ENCODE measurements at places on chromosomes 3 and 15.

- DNase-seq, result no peak
These were observed 2.7 kb upstream of the OPA1 start for GRCh38 chr3:193590088-193590856.

DNA sequence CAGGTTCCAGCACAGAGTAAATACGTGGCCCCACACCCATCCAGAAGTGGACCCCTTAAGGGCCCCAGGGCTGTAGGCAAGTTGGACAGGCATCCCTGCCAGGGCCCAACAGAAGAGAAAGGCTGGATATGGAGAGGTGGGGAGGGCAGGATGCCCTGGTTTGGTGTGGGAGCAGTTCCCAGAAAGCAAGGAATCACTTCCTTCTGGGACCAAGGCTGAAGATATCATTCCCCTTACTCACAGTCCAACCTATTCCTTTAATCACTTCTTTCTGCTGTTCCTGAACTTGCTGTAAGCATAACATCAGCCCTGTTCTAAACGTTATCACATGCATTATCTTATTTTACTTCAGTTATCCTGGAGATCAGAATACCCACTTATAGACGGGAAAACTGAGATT is 6.1 kb upstream of the MESP2 start:
- no peak for DNase-seq

DNA sequence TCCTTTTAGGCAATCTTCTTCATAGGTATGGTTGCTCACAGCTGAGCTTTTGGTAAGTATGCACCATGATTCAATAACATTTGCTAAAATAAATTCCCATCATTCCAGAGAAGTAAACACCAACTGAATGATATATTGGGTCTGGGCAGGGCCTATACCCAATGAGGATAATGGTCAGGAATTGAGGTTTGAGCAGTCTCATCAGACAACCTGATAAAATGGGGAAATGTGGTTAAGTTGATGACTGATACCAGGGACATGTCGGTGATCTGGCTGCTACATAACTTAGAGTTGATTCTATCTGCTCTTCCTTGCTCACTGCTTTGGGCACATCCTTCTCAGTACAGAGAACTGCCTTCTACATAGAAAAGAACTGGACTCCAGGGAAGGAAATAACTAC is 92.9 kb downstream of the GPR156 start:
- no peak for DNase-seq

GRCh38 chr15:66047321-66048024 is 178.2 kb downstream of the RAB11A start:
- no peak for DNase-seq

DNA sequence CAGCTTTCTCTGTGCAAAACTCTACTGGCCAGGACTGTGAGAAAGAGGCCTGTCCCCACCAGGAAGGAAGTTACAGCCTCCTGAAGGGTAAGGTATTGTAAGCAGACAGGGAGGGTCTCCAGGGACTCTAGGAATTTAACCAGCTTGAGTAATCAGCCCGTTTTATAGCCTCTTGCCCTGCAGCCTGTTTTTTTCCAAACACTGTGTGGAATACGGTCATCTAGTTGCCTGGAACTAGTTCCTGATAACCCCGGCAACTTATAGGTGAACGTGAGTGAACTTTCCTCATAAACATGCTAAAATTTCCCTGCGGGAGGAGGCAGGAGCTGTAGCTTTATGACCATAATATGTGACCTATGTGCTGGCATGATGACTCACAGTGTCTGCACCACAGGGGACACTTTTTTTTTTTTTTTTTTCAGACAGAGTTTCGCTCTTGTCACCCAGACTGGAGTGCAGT is 60.1 kb upstream of the DAZL start:
- no peak for DNase-seq

GRCh38 chr3:113660458-113660857 is 36.0 kb downstream of the USF3 start:
- no peak for DNase-seq

GRCh38 chr15:99981839-99982658 is 248.8 kb upstream of the LYSMD4 start:
- no peak for DNase-seq

DNA sequence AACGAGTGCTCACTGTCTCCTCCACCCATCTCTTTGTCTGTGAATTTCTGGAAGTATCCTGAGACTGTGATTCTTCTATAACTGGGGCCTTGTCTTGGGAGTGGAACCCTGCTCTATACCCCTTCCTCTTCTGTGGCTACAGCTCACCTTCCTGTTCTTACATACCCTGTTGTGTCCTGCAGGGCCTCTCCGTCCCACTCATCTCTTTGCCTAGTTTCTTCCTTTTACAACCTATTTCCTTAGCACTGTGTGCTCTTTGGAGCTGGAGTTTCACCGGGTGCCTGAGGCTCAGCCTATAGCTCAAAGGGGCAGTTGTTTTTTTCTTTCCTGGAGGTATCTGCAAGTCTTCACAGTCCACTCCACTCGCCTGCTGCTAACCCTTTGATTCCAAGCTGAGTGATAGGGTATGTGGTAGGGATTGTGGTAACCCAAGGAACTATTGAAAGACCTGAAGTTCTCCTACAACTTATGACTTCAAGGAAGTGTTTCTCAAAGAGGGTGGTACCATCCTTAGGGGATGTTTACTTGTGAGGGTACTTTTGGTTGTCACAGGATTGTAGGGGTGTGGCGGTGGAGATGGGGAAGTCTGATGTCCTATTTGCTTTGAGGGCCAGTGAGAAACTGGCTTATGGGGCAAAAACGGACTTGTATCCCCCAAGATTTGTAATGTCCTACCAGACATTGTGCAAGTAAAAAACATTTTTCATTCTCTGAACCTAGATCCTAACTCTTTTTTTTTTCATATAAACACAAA is 66.6 kb upstream of the ARL8B start:
- no peak for DNase-seq

GRCh38 chr3:31041161-31041978 is 146.9 kb upstream of the GADL1 start:
- no peak for DNase-seq

GRCh38 chr3:98770261-98771039 is 7.3 kb downstream of the ST3GAL6 start:
- no peak for DNase-seq

- no peak for DNase-seq
These were observed 35.5 kb downstream of the CLSTN2 start for GRCh38 chr3:139970526-139970925.

DNA sequence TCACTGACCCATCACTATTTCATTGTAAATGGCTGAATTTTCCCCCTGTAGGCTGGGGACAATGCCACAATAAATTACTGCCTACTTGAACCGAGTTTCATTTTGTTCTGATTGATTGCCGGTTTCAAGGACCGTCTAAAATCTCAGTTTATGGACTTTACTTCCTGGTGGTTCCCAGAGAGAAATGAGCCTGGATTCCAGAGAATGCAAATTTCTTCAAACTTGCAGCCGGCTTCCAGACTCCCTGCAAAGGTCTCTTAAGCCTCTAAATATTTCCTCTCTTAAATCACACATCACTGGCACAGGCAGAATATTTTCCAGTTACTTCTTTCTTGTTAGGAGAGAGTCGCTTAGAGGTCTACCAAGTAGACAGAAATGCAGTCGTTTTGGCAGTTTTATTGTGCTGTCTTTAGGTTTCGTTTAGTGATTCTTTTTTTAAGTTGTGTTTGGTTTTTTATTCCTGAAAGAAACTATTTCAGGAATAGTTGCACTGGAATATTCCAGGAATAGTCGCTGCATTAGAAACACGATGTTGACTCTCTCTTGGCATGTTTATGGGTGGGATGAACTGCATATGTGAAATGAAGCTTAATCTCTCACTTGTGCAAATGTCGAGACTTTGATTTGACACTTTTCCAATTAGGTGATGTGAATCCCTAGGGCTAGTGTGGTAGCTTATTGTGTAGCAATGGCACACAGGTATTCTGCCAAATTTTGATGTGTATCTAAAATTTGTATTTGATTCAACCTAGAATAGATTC is 284.1 kb upstream of the NR2E3 start:
- no peak for DNase-seq

GRCh38 chr3:143763564-143764162 is 84.6 kb downstream of the SLC9A9 start:
- no peak for DNase-seq

- DNase-seq, result no peak
These were observed 352.1 kb upstream of the AZI2 start for GRCh38 chr3:28700728-28701127.

DNA sequence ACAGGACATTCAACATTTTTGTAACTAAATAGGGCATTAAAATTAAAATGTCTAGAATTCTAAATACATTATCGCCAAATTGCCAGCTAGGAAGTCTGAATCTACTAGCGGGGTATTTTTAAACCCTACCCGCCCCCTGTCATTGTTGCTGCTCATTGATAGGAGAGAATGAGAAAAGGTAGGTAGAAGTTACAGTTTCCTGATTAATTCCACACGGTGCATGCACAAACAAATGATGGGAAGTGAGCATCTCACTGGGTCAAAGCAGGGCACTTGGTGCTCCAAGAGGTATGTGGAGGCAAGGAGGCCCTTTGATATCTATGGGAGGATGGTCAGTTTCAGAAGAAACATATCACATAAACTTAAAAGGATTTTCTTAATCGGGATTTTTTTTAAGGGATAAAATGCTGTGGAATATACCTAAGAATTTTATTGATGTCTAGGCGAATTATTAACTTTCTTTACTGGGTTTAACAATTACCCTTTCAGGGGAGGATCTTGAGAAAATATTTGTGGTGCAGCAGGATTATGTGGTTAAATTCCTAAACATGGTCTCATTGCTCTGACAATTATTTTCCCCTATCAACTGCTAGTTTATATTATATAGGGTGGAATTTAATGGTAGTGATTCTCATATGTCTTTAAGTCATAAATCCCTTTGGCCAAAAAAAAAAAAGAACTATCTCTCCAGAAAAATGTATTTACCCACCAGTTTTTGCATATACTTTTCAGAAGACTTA is 236.0 kb upstream of the GOLGA6L4 start:
- no peak for DNase-seq

GRCh38 chr3:150890295-150890694 is 14.9 kb downstream of the MINDY4B start:
- no peak for DNase-seq

DNA sequence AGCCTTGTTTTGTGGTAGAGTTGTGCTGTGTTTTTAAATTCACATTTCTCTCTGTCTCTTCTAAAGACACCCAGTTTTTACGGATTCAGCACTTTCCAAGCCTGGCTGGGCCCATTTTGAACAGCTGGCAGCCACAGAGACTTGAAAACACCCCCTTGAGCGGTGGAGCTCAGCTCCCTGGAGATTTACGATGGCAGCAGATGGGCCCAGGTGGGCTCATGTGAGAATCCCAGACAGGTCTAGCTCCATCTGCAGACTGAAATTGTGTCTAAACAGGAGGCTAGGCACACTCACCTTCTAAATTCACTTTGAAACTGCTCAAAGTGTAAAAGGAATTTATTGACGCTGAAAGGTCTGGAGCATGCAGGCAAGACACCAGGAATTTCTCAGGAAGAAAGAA is 232.0 kb upstream of the HES1 start:
- DNase-seq, result no peak

GRCh38 chr15:62999178-62999577 is 43.4 kb upstream of the TPM1 start:
- no peak for DNase-seq

DNA sequence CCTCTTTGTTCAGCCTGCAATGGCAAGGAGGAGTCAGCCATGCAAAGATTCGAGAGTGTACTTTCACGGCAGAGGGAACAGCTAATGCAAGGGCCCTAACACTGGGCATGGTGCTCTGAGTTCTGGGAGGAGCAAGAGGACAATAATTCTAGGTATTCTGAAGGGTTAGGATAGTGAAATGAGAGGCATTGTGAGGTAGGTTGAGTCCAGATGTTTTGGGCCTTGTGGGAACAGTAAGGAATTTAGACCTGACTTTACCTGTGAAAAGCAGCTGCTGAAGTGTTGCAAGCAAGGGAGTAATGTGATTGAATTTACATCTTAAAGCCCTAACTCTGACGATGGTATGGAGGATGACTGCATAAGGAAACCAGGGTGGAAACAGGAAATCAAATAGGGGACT is 211.6 kb downstream of the CNTN3 start:
- DNase-seq, result no peak

- no peak for DNase-seq
These were observed 120.1 kb downstream of the RPL22L1 start for GRCh38 chr3:170749765-170750477.

DNA sequence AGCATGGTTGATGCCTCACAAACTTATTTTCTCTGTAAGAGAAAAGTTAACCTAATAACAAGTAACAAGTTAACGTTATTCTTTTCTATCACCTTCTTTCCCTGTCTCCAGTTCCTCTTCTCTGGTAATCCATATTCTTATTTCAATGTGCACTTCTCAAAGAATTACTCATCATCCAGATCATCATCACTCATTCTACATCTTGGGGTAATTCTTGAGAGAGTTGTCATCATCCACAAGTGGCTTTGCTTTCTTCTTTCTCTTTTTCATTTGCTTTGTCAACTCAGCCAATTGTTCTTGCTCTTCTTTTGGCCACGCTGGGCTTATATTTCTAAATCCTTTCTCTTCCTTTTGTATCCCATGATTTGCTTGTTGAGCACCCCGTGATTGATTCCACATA is 20.8 kb upstream of the RNF111 start:
- no peak for DNase-seq

DNA sequence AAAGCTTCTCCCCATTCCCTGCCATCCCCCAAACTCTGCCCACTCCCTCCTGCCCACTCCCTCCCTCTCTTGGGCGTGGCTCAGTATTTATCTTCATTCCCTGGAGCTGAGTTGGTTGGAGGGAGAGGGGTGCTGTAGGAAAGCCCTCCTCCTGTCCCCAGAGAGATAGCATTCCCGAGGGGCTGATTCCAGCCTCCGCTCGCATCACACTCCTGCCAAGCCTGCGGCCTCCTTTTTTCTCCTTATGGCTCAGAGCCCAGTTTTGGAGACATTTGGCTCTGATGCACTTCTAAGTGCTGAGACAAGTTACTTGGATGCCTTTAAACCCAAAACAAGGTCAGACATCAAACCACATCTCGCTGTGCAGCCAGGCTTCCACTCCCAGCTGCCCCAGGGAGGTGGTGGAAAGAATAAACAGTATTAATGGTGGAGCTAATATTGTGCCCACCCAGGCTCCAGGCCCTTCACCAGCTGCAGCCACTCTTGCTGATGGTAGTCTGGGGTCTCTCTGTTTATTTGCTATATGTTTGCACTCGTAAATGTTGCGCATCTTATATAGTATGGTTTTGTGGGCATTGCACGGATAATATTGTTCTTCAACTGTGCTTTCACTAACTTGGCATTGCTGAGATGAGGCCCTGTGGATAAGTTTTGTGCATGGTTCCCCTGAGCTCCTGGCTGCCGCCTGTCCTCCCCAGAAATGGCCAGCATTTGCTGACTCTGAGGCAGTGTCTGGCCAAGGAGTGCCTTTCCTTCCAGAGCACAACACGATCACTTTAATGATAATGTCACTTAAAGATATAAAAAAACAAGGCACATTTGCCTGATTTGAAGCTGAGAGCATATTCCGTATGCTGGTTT is 157.2 kb downstream of the LRRC28 start:
- no peak for DNase-seq

GRCh38 chr3:14289590-14290461 is 111.2 kb downstream of the LSM3 start:
- DNase-seq, result no peak

DNA sequence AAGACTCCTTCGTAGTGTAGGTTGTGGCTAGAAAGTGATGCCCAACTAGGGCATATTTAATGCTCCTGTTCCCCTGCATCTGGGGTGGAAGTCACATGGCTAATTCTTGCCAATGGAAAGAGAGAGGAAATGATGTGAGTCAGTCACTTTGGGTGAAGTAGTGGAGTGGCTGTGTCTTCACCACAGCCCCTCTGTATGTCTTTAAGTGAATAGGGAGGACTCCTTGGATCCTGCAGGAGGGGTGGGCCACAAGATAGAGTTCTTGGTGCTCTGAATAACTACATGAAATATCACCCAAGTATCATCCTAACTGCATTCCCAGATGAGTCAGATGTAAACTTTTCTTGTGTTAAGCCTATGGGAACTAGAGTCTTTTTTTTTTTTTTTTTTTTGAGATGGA is 17.8 kb upstream of the MB21D2 start:
- no peak for DNase-seq
